ENCODE measurements at places on chromosomes 3 and 15.

DNA sequence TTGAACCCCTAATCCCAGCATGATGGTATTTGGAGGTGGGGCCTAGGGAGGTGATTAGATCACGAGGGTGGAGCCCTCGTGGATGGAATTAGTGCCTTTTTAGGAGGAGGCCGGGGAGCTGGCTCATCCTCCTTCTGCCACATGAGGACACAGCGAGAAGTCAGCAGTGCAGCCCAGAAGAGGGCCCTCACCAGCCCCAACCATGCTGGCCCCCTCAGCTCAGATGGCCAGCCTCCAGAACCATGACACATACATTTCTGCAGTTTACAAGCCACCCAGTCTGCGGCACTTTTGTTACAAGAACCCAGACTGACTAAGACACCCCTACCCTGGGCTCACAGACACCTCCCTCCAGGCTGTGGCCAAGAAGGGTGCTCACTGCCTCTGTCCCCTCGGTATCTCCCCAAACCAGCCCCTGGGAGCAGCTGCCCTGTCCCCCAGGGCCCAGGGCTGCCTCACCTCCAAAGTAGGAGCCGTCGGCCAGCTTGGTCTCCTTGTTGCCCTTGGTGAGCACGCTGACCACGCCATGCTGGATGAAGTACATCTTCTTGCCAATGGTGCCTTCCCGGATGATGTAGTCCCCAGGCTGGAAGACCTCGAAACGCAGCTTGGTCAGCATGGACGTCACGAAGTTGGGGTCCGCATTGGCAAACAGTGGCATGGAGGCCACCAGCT lies 44.1 kb downstream of the HCN4 start:
- H3K27me3 ChIP-seq, result no peaks in the 10 kb centered on the region
- no peak for DNase-seq

GRCh38 chr3:14473411-14473891 lies 66.7 kb downstream of the GRIP2 start:
- H3K27ac ChIP-seq, result no peak overlapping the region
- H3K27me3 ChIP-seq, result no peaks in the 10 kb centered on the region
- DNase-seq, result no peak
- no peaks in the 10 kb centered on the region for H3K4me1 ChIP-seq
- peaks cover 91% of the 10 kb centered on the region for H3K36me3 ChIP-seq

- no peaks in the 10 kb centered on the region for H3K4me1 ChIP-seq
- peaks cover 46% of the 10 kb centered on the region for H3K36me3 ChIP-seq
- no peak for DNase-seq
- H3K27ac ChIP-seq, result no peak overlapping the region
- no peak overlapping the region for H3K4me3 ChIP-seq
- H3K27me3 ChIP-seq, result no peaks in the 10 kb centered on the region
Measured at GRCh38 chr3:172325461-172325860, 122.8 kb downstream of the GHSR start.

DNA sequence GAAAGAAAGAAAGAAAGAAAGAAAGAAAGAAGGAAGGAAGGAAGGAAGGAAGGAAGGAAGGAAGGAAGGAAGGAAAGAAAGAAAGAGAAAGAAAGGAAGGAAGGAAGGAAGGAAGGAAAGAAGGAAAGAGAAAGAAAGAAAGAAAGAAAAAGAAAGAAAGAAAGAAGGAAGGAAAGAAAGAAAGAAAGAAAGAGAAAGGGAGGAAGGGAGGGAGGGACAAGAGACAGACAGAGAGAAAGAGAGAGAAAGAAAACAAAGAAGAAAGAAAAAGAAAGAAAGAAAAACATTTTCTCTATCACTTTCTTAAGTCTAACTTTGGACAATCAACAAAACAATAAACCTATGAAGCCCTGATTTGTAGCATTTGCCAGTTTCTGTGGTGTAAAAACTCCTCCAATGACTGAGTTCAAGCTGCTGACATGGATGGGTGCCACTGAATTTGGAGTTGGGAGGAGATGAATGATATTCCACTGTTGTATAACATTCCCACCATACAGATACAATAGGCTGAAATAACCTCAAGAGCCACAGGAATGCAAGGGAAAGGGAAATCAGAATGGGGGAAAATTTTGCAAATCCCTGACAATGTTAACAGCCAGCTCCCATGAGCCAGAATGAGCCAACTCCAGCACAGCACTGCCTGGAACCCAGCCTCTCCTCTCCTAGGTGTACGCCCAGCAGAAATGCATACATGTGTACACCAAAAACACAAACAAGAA lies 15.0 kb upstream of the RTP3 start:
- no peaks in the 10 kb centered on the region for H3K36me3 ChIP-seq
- DNase-seq, result no peak
- no peaks in the 10 kb centered on the region for H3K4me1 ChIP-seq

- H3K4me1 ChIP-seq, result no peaks in the 10 kb centered on the region
- DNase-seq, result peak; percentile 86
- no peak overlapping the region for H3K4me3 ChIP-seq
- peak overlapping the region; percentile 69 for H3K27ac ChIP-seq
- no peaks in the 10 kb centered on the region for H3K36me3 ChIP-seq
- no peaks in the 10 kb centered on the region for H3K27me3 ChIP-seq
Measured at GRCh38 chr3:108001457-108001856, 89.4 kb downstream of the CD47 start.
